ENCODE measurements at places on chromosomes 7 and 10.

- no peak for DNase-seq
Observed at GRCh38 chr10:92047215-92047614, 123.6 kb downstream of the BTAF1 start.

DNA sequence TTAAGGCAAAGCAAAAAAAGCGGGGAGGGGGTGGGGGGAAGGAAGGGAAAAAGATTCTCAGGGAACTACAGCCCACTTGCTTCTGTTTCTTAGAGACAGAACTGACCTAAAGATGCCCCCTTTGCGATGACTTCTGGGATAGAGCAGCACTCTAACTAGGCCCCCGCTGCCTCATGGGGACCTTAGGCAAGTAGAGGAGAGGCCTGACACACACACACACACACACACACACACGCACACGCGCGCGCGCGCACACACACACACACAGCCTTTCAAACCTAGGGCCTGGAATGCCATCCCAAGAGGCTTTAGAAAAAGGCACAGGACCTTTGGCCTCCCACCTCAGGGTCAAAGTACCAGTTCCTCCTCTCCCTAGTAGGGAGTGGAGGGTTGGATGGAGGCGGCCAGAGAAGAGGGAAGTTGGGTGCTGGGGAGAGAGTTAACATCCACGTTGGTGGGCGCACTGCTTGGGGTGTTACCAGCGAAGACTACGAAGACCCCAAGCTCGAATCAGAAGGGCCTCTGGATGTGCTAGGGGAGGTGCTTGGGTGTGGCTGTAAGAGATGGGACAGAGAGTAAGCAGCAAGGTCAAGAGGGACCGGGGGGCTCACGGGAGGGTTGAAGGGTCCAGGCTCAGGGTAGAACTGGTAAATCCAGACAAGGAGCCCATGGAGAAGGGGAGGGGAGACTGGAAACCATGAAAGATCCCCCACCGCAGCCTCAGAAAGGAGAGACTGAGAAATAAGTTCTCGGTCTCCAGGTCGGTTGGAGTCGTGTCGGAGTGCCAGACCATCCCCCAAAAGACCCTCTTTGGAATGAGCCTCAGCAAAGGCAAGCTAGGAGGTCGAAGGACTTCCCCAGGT, 1.2 kb upstream of the COL1A2 start:
- DNase-seq: no peak

- no peak for DNase-seq
Observed at GRCh38 chr7:134427896-134428295, 31.0 kb downstream of the AKR1B1 start.

DNA sequence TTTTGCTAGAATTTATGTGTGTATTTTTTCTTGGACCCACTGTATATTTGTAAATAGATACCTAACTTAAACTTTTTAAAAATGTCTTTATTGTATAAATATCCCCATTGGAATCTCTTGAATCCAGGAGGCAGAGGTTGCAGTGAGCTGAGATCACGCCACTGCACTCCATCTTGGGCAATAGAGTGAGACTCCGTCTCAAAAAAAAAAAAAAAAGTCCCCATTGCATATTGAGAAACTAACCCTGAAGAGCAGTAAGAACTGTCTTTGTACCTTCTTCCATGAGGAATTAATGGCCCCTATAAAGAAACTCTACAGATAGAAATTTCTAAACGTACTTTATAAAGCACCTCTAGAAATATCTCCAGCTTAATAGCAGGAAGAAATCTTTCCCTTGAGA, 504.0 kb downstream of the SORCS1 start:
- no peak for DNase-seq
